ENCODE measurements at places on chromosomes 7 and 10.

- no peak for DNase-seq
These were observed 130.4 kb downstream of the PTPN20 start for GRCh38 chr10:47041396-47042198.

DNA sequence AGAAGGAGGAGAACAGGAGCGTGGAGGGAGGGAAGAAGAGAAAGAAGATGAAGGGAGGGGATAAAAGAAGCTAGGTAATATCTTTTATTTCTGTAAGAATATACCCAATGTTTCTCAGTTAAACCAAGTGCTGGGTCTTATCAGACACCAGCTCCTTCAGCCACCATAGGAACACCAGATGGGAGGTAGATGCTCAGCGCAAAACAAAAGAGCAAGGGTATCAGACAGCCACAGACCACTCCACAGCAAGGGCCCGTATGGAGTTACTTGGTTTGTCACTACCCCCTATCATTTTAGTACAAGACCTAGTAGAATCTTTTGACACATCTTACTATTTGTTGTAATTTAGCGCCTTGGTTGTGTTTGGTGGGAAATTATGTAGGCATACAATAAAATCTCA lies 65.9 kb upstream of the FAM133B start:
- no peak for DNase-seq

DNA sequence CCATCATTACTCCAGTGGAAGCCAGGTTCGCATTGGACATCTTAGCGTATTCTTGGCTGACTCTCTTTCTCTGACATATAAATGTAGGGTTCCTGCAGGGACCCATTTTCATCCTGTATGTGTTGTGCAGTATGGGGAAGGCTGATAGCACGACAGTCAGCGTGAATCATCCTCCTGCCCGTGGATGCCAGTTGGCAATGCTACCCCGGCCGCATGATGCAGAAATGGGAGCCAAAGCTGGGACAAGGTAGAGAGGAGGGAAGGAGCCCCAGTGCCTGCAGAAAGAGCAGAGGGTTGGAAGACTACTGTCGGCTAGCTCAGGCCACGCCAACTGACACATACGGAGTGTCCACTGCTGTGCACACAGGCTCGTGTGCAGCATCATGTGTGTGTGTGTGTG lies 251.6 kb downstream of the SKAP2 start:
- no peak for DNase-seq

DNA sequence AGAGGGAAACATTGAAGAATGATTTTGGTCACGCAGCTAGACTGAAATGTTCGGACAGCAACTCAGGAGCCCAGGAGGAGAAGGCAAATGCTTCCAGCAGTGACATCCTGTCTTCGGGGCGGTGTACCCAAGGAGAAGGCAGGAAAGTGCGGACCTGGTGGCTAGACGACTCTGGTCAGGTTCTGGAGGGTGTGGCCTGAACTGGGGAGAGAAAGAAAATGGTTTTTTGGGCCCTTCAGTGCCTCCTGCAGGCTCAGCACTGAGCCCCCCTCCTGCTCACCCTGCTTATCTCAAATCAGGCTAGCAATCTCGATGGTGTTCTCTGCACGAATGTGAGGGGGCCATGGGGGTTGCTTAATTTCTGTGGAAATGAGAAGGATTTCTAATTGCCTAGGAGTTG lies 26.7 kb upstream of the TARP start:
- no peak for DNase-seq

GRCh38 chr10:119783665-119784027 lies 57.8 kb downstream of the INPP5F start:
- DNase-seq = peak; percentile 23

All from GM12865 (cell line).